ENCODE measurements at places on chromosomes 13 and 19.

DNA sequence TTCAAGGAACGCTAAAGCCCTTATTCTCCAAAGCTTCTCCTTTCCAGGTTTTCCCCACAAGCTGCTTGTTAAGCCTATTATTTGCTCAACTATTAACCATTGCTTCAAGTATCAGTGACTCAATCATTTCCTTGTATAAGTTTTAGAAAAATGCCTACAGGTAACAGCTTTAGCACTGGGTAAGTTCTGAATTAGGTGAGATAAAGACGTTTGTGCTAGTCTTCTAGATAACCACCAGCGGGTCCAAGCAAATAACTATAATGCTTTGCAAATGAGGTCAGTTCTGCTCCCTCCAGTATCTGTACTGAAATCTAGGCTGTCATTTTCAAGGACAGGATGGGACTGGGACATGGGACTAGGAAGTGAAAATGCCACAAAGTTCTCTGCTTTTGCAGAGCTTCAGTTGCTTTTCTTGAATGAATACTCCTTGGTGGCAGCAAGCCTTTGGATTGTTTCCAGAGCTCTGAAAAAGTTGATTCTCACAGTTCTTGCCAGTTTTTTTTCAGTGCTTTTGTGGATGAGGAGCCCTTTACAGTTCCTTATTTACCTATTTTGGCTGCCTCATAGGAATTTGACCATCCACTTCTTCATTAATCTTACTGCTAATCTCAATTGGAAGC lies 1487.7 kb downstream of the EFNB2 start:
- DNase-seq, result peak; percentile 6

- no peak for DNase-seq
These were observed 88.8 kb downstream of the ENOX1 start for GRCh38 chr13:43698009-43698408.

- peak; percentile 2 for DNase-seq
These were observed 428.1 kb upstream of the DACH1 start for GRCh38 chr13:72295153-72295552.

DNA sequence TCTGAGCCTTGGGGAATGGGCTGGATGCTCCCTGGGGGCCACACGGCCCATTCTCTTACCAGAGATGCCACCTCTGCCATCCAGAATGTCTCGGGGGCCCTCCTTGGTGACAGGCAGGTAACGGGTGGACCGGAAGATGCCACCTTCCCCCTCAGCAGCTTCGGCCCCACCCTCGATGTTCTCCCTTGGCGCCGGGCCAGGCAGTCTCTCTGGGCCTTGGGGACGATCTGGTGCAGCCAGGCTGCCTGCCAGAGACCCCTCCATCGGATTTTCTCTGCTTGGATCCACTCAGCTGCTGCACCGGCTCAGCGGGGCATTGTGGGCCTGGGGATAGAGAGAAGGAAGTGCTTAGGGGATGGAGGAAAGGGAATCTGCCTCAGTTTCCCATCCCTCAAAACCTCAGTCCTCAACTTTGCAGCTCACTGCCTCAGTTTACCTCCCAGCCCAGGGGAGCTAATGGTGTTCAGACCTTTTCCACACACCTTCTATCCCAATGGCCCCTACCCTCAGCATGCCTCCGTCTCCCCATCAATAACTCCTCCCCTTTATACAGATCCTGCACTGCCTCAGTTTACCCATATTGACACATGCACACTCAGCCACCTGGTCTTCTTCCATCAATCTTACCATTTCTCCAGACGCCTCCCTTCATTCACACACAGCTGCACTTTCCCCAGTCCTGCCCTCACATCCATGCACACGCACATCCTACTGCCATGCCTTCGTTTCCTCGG lies 1.5 kb downstream of the WIZ start:
- DNase-seq, result no peak

- no peak for DNase-seq
These were observed 68.6 kb downstream of the FOXO1 start for GRCh38 chr13:40597735-40598365.

GRCh38 chr13:20159646-20160305 lies 1.1 kb downstream of the GJA3 start:
- no peak for DNase-seq

DNA sequence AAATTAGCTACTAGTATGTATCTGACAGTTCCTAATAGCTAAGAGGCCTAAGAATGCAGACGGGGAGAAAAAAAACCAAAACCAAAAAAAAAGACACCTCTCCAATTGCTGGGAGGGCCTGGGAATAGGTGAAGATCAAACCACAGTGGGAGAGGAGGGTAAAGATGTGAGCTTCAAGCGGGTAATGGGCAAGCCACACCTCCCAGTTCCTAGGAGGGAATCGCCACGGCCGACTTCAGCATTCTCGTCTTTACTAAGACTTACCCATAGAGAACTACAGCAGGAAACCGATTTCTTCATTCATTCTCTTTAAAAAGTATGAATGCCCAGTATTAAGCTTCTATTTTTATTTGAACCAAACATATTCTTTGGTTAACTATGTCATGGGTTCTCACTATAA lies 5.6 kb upstream of the EEF1AKMT1 start:
- no peak for DNase-seq

- DNase-seq, result no peak
These were observed 185.5 kb downstream of the DNAJC3 start for GRCh38 chr13:95862408-95862807.

DNA sequence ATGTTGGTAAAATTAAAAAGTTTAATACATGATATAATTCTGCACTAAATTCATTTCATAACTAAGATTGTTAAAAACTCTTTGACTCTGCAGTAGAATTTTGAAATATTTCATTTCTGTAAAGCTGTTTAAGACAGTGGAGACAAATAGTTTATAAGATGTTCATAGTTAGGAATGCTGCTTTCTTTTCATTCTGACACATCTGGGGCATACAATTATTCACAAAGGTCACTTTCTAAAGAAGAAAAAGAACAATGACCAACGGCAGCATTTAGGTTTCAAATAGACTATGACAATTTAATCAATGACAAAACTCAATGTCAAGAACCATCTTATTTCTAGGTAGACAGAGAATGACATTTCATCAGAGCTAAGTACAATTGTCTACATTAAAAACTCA lies 1422.1 kb downstream of the PCDH9 start:
- DNase-seq, result peak; percentile 29

DNA sequence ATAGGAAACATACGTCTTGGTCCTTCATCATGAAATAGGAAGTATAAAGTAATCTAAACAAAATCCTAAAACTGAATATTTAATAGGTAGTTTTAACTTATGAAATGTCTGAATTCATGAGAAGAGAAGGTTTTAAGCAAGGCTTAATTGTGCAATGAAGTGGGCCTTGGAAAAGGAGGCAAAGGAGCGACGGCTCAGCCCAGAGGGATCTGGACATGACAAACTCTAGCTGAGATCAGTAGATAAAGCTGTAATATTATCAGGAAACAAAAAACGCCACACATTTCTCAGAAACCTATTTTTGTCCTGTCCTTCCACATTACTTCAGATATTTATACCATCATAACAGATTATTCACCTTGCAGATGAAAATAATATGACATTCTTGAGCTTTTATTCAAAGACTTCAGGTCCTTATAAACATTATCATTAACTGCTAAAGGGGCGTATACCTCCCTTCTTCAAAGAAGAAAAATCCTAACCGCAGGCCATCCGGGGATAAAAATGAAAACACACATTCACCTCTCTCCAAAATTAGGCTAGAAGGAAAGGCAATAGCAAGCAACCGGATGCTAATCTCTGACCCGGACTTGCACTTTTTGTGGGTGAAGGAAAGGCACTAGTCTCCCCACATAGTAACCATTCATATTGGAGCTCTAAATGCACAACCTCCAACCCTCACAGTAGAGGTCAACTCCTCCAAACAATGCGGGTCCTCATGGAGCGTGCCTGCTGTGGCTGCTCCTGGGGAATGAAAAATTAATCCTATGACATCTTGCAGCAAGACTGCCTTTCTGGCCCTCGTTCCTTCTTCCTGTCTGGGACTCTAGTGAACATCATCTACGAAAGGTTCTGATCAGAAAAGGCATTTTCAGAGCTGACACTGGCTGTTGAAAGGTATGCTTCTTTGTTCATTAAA lies 108.8 kb downstream of the TBC1D4 start:
- DNase-seq, result peak; percentile 33

DNA sequence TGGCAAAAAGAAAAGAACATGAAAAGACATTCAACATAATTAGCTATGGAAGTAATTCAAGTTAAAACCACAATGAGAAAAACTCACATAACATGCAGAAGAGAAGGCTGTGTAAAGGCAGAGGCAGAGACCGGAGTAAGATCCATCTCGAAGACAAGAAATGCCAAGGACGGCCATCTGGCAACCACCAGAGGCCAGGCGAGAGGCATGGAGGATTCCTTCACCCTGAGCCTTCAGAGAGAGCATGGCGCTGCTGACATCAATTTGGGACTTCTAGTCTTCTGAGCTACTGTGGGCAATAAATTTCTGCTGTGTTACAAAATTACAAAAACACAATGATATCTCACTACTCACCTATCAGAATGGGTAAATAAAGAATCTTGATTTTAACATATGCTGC lies 381.0 kb downstream of the TSHZ3 start:
- DNase-seq, result peak; percentile 3

- DNase-seq, result no peak
These were observed 48.6 kb upstream of the UBE2L5 start for GRCh38 chr13:30373727-30374126.

DNA sequence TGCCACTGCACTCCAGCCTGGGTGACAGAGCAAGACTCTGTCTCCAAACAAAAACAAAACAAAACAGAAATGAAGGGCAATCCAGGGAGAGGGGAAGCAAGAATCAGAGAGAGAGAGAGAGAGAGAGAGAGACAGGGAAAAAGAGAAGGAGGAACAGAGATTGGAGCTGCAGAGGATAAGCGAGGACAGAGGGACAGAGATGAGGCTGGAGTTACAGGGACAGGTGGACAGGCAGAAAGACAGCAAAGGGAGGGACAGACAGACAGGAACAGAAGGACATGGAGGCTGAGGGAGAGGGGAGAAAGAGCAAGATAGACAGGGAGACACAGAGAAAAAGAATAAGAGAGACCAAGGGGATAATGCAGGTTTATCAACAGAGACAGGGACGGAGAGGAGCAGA lies 1.3 kb upstream of the CRX start:
- no peak for DNase-seq

DNA sequence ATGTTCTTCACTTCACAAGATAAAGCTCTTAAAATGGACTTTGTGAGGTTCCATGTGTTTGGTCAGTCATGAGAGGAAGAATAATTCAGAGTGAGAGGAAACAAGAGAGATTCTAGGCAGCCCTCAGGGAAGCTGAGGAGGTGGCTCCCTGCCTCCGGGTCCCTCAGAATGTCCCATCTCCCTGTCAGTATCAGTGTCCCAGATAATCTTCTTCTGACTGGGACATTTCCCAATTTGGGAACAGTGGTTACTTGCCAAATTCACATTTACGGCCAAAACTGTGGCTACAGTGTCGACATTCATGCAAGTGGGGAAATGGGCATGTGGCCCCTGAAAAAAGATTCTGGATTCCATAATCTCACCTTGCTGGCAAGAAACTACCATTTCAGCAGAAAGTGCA lies 9.0 kb downstream of the ZNF417 start:
- no peak for DNase-seq

- no peak for DNase-seq
These were observed 178.9 kb downstream of the UGGT2 start for GRCh38 chr13:95874286-95874685.

DNA sequence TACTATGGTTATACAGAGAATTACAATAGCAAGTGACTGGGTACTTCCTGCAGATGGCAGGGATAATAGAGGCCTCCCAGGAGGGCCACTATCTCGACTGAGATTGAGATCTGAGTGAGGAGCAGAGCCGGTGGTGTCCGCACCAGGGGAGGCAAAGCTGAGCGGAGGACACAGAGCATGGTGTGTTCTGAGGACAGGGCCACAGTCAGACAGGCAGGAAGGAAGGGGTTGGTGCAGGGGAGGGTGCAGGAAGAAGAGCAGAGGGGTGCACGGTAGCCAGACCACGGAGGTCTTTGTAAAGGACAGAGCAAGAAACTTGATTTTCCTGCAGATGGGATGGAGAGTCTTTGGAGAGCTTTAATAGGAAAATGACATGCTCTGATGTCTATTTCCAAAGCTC lies 152.4 kb downstream of the SHISA2 start:
- DNase-seq, result no peak

DNA sequence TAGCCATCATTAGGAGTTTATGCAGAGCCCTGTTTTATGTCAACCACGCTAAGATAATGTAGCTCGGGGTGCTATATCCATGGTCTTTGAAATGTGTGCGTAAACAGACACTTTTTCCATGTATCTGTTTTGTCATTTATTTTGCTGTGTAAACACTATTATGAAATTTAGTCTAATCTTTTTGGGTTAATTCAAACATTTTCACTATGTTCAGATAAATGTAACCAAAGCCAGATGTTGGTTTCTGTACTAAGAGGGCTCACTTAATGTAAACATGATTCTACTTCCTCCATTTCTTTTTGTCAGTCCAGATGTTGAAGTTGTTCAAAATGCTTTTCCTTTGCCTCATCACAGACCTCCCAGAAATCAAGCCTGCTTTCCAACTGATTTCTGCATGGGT lies 499.5 kb upstream of the GPC6 start:
- DNase-seq, result no peak

- DNase-seq, result no peak
These were observed 42.6 kb upstream of the ADGRL1 start for GRCh38 chr19:14248578-14249011.

DNA sequence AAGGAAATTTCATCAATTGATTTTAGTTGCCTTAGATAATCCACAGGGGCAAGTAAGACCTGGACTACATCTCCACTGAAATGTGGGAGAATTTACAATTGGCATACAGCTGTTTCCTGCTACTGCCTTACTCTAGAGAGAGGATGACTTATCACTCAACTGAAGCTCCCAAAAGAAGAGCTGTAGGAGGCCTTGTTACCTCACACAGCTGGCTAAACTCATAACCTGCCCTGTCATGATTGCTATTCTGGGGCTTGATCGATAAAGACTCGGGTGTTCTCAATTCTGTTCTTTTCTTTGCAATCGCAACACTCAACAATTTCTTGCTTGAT lies 1396.4 kb downstream of the EFNB2 start:
- no peak for DNase-seq

DNA sequence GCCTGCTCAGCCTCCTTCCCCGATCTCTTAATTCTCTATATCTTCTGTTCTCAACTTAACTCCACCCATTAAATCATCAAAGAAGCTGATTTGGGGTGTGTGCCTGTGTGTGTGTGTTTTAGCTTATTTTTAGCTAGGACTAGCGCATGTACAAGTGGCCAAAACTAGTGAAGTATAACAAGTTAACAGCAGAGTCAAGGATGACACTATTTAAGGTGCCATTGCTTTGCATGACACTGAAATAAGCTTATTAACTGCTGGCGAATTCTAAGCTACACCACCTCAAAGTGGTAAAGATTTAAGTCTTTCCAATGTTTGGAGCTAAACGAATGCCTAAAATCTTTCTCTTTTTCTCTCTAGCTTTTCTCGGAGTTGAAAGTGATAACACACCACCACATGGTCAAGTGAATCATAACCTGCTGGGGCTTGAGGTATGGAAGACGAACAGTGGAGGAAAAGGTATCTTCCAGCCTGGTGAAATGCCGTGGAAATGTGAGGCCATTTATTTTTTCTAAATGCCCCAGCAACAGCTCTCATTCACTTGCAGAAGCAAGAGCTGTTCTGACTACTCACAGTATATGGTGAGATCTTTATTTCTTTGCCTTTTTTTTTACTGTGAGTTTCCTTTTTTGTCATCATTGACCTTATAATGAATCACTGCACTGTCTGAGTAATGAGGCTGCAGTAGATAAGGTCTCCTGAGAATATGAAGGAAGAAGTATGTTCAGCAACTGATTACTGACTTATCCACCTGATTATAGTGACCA lies 570.3 kb downstream of the PCDH9 start:
- DNase-seq, result peak; percentile 64

- DNase-seq, result no peak
These were observed 1.3 kb downstream of the MAN2B1 start for GRCh38 chr19:12665281-12665573.

GRCh38 chr13:61414686-61415057 lies 977 bp downstream of the PCDH20 start:
- DNase-seq, result no peak

Data from cardiac fibroblast (primary cell).